ENCODE measurements at places on chromosomes 11 and 22. TPM values are rescaled to one million over a fixed set of nuclear protein-coding genes. Genes with fewer than 3 reads are reported as not detected.

GRCh38 chr22:25067851-25068421 lies 115.4 kb downstream of the KIAA1671 start:
- peak overlapping the region; percentile 97 for H3K27ac ChIP-seq
- peak; percentile 82 for DNase-seq
- H3K4me1 ChIP-seq: peaks cover 67% of the 10 kb centered on the region
- peaks cover 2% of the 10 kb centered on the region for H3K36me3 ChIP-seq
- H3K4me3 ChIP-seq: peak overlapping the region; percentile 86

- H3K27me3 ChIP-seq: peaks cover 11% of the 10 kb centered on the region
- H3K4me3 ChIP-seq: no peak overlapping the region
- no peaks in the 10 kb centered on the region for H3K36me3 ChIP-seq
- H3K4me1 ChIP-seq: peaks cover 2% of the 10 kb centered on the region
- no peak overlapping the region for H3K27ac ChIP-seq
- DNase-seq: no peak
Observed at GRCh38 chr22:32211011-32211410, 6.1 kb upstream of the RFPL2 start.

- H3K36me3 ChIP-seq: no peaks in the 10 kb centered on the region
- H3K27ac ChIP-seq: no peak overlapping the region
- DNase-seq: no peak
- no peaks in the 10 kb centered on the region for H3K4me1 ChIP-seq
- H3K27me3 ChIP-seq: no peaks in the 10 kb centered on the region
Observed at GRCh38 chr11:99592266-99592665, 571.5 kb downstream of the CNTN5 start.

GRCh38 chr11:17211286-17211685 lies 3.5 kb upstream of the PIK3C2A start:
- no peak overlapping the region for H3K27ac ChIP-seq
- peaks cover 10% of the 10 kb centered on the region for H3K36me3 ChIP-seq
- no peak for DNase-seq
- H3K4me3 ChIP-seq: no peak overlapping the region
- H3K4me1 ChIP-seq: peaks cover 24% of the 10 kb centered on the region

- no peak for DNase-seq
- H3K4me1 ChIP-seq: no peaks in the 10 kb centered on the region
- no peak overlapping the region for H3K27ac ChIP-seq
Observed at GRCh38 chr11:2221591-2221990, 48.8 kb downstream of the ASCL2 start.

DNA sequence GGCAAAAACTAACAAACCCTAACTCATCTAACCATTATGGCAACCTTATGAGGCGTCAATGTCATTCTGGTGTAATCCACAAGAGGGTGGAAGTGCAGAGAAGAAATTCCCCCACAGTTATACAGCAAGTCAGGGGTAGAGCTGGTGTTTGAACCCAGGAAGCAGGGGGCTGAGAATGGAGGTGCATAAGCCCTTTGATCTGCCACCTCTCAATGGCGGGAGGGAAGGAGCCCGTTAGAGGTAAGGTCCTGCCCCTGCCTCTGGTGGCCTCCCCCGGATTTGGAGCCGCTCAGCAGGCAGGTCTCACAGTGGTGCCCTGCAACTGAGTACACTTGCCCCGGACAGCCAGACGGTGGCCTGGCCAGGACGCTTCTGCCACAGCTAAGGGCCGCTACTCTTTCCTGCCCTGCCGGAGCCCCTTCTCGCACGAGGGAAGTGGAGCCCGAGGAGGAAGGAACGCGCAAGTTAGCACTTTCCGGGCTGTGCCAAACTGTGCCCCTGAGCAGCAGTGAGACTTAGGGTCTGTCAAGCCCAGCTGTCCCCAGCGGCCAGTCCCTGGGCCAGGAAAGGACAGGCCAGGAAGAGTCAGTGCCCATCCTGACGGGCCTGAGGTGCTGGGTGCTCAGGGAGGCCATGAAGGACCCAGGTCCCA lies 1.1 kb downstream of the FXYD2 start:
- DNase-seq: peak; percentile 69
- H3K27me3 ChIP-seq: no peaks in the 10 kb centered on the region
- no peaks in the 10 kb centered on the region for H3K36me3 ChIP-seq
- H3K27ac ChIP-seq: peak overlapping the region; percentile 88
- H3K4me3 ChIP-seq: peak overlapping the region; percentile 59

DNA sequence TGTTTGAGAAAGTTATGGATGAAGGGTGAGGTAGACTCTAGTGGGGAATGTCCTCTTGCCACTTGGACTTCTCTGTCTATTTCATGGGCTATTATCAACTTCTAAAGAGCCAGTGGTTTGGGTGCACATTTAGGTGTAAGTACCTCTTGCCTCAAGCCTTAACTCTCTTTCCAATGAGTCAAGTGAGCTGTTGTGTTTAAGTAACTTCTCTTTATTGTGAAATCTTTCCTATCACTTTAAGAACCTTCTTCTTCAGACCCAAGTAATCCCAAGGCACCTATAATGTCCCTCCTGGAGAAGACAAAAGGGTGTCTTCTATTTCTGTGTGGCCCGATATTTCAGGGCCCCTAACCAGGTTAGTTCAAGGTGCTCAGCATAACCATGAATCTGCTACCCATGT lies 90.5 kb upstream of the VPREB1 start:
- H3K27me3 ChIP-seq: peaks cover 34% of the 10 kb centered on the region
- H3K36me3 ChIP-seq: no peaks in the 10 kb centered on the region
- H3K4me3 ChIP-seq: no peak overlapping the region
- H3K27ac ChIP-seq: no peak overlapping the region
- DNase-seq: no peak

GRCh38 chr22:41240377-41241132 lies at the start of gene CHADL:
TSS of gene CHADL (minus strand) at chr22:41240931. CDS start at chr22:41240881, 50 bp downstream.
- DNase-seq: no peak
- peaks cover 5% of the 10 kb centered on the region for H3K4me1 ChIP-seq
- H3K27me3 ChIP-seq: no peaks in the 10 kb centered on the region
- H3K27ac ChIP-seq: peak within 1 kb of the TSS; percentile 58
- H3K4me3 ChIP-seq: no peak within 1 kb of the TSS

DNA sequence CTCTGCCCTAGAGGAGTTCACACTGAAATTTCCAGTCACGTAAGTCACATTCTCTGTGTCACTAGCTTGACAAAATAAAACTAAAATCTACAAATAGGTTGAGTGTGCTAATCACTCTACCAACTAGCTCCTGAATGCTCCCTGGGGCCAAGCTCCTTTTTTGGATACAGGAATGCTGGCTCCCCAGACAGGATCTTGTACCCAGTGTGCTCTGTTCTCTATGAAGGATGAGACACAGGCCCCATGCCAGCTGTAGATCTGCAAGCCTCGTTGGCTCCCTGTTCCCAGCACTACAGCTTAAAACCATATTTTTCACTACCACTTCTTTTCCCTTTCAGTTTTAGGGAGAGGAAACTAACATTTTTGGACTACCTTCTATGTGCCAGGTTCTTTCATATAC lies 3.7 kb upstream of the IPO7 start:
- H3K4me1 ChIP-seq: peaks cover 7% of the 10 kb centered on the region
- DNase-seq: no peak
- H3K36me3 ChIP-seq: no peaks in the 10 kb centered on the region
- no peak overlapping the region for H3K27ac ChIP-seq

DNA sequence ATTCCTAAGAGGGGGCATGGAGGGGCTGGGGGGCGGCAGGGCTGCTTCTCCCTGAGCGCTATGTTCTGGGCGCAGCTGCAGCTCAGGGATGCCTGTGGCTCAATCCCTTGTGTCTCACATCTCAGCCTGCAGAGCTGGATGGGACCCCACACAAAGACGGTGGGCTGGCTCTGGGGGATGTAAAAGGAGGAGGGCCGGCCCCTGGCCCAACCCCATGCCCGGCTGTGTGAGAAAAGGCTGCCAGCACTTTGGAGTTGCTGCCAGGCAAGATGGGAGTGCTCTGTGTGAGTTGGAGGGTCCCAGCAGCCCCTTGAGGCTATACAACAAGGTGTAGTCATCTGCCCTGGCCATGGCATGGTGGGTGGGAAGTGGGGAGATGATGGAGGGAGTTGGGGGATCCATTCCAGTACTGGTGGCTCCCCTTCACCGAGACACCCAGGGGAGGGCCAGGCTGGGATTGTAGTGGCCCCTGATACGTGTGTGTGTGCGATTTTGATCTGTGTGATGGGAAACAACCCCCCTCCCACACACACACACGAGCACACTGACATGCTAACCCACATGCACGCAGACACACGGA lies 1.3 kb upstream of the TBX10 start:
- H3K4me3 ChIP-seq: no peak overlapping the region
- H3K36me3 ChIP-seq: no peaks in the 10 kb centered on the region

DNA sequence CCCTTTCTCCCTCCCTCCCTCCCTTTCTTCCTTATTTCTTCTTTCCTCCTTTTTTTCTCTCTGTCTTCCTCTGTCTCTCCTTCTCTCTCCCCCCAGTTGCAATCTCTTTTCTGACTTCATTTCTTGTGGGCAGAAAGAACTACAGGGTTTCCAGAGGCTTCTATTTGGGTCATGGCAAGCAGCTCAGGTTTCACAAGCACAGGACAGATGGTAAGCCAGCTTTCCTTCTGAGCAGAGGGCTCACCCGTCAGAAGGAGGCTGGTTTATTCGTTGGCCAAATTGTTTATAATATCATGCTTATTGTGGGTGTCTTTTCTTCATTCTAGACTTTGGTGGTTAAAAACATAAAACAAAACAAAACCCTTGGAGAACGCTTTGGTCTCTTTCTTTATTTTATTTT lies 58.9 kb upstream of the CLMP start:
- DNase-seq: no peak
- H3K27me3 ChIP-seq: peaks cover 25% of the 10 kb centered on the region
- H3K36me3 ChIP-seq: no peaks in the 10 kb centered on the region
- no peak overlapping the region for H3K27ac ChIP-seq

GRCh38 chr11:57214098-57214417 lies 23.0 kb downstream of the APLNR start:
- no peaks in the 10 kb centered on the region for H3K36me3 ChIP-seq
- no peak overlapping the region for H3K4me3 ChIP-seq
- peaks cover 13% of the 10 kb centered on the region for H3K27me3 ChIP-seq
- H3K27ac ChIP-seq: no peak overlapping the region
- no peak for DNase-seq
- H3K4me1 ChIP-seq: no peaks in the 10 kb centered on the region

GRCh38 chr22:44192816-44193534 lies 12.2 kb downstream of the PARVG start:
- peak overlapping the region; percentile 29 for H3K4me3 ChIP-seq
- H3K4me1 ChIP-seq: peaks cover 21% of the 10 kb centered on the region
- H3K27ac ChIP-seq: peak overlapping the region; percentile 50
- DNase-seq: peak; percentile 29
- H3K27me3 ChIP-seq: no peaks in the 10 kb centered on the region
- H3K36me3 ChIP-seq: peaks cover 25% of the 10 kb centered on the region

DNA sequence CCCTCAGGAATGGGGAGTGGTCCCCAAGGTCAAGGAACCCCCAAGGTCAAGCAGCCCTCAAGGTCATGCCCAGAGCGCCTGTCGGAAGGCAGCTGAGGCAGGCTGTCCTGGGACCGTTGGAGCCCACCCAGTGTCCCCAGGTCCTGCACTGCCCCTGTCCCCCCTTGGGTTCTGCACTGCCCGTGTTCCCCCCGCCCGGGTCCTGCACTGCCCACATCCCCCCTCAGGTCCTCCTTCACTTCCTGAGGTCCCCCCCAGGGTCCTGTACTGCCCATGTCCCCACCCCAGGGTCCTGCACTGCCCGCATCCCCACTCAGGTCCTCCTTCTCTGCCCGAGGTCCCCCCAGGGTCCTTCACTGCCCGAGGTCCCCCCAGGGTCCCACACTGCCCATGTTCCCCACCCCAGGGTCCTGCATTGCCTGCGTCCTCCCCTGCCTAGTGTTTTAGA lies 1073.0 kb downstream of the BRD1 start:
- no peaks in the 10 kb centered on the region for H3K27me3 ChIP-seq
- H3K27ac ChIP-seq: no peak overlapping the region

DNA sequence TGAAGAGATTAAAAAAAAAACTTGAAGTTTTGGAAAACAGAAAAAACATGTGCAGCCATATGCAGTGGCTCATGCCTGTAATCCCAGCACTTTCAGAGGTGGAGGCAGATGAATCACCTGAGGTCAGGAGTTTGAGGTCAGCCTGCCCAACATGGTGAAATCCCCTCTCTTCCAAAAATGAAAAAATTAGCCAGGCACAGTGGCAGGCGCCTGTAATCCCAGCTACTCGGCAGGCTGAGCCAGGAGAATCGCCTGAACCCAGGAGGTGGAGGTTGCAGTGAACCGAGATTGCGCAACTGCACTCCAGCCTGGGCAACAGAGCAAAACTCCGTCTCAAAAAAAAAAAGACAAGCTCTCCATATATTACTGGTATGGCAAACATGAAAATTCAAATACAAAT lies 7.6 kb downstream of the DLG2 start:
- no peak overlapping the region for H3K4me3 ChIP-seq
- H3K36me3 ChIP-seq: no peaks in the 10 kb centered on the region
- DNase-seq: no peak

DNA sequence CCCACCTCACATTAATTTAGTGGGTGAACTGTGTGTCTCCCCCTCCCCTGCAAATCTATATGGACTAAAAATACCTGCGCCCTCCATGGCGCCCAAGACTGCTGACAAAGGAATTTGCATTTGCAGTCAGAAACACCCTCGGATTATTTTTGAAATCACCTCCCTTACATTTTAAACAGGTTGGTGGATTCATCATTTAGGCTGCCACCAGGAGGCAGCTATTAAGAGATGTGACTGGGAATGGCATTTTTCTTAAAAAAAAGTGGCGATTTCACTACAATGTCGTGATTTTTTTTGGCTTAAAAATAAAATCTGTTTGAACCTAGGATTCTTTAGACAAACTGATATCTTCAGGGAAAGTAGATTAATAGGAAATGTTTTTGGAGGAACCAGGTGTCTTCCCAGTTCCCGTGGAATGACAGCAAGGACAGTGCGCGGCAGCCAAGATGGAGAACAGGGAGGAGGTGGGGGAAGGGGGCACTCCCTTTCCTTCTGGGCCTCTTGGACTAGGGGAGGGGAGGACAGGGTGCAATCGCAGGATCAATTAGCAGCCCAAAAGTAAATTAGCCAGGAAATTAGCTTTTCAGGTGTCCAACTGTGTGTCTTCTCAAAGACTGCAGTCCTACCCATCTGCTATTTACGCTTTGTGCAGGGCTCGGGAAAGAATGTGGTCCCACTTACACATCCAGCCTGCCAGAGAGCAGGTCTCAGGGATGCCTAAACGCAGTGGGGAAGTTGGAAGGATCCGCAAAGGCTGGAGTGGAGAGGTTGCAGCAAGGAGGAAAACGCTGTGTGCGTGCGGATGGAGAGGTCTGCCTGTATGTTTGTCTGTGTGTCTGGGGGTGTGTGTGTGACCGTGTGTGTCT lies 496.4 kb downstream of the NTM start:
- H3K27ac ChIP-seq: no peak overlapping the region
- H3K36me3 ChIP-seq: no peaks in the 10 kb centered on the region
- DNase-seq: no peak
- H3K4me1 ChIP-seq: no peaks in the 10 kb centered on the region
- no peak overlapping the region for H3K4me3 ChIP-seq

GRCh38 chr11:78300108-78300839 lies 111.6 kb downstream of the USP35 start:
- H3K36me3 ChIP-seq: peaks cover 11% of the 10 kb centered on the region
- H3K4me3 ChIP-seq: no peak overlapping the region
- H3K27ac ChIP-seq: no peak overlapping the region
- no peak for DNase-seq
- H3K27me3 ChIP-seq: peaks cover 15% of the 10 kb centered on the region

Gene SERPIND1
- not detected for total RNA-seq

Gene PHETA2
- total RNA-seq: 2.8 TPM

Gene ISX
- total RNA-seq: not detected

Gene C11orf86
- not detected for total RNA-seq

Gene BATF2
- 1.2 TPM for total RNA-seq

Gene PKNOX2
- not detected for total RNA-seq

Gene RABL2B
- total RNA-seq: 38.4 TPM

Gene APOC3
- total RNA-seq: not detected

Gene ZDHHC24
- 22.1 TPM for total RNA-seq

Gene SCUBE2
- total RNA-seq: not detected

Gene VSIG10L2
- not detected for total RNA-seq

Gene DCPS
- 29.1 TPM for total RNA-seq

All from activated naive CD8-positive, alpha-beta T cell treated with anti-CD3 and anti-CD28 coated beads, Interleukin-2, amount 10 ng/mL, durations not matched to agents 7 days and 5 days (primary cell).